Calu3 (cell line): ENCODE measurements at places on chromosomes 6 and 20. TPM values are rescaled to one million over a fixed set of nuclear protein-coding genes. Genes with fewer than 3 reads are reported as not detected.

TAP2 gene
- 180 and 279 TPM in 2 replicates for total RNA-seq

ELOVL2 gene
- 0.20 and 0.47 TPM in 2 replicates for total RNA-seq

- DNase-seq = no peak
Observed at GRCh38 chr6:63478734-63479133, 93.5 kb upstream of the LOC128125822 start.

DNA sequence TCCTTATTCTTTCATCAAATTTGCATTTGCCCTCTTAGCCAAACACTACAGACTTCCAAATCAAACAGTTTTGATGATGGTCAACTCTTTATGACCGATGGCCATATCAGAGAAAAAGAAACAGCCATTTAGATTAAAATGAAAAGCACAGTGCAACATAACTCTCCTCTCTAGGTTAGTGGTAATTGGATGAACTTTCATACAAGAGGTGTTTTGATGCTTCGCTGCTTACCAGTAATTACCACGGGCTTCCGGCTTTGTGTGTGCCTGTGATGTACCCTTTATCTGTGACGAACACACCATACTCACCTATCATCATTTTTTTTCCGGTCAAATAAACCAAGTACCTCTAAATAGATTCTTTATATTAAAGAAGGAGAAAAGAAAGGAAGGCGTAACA is 181.8 kb downstream of the FOXA2 start:
- DNase-seq = no peak

GRCh38 chr20:51500936-51501335 is 41.6 kb downstream of the NFATC2 start:
- DNase-seq = no peak

GRCh38 chr20:7673841-7674240 is 266.4 kb downstream of the HAO1 start:
- DNase-seq = no peak

- no peak for DNase-seq
Observed at GRCh38 chr6:118280210-118280609, 267.9 kb upstream of the PLN start.
